ENCODE measurements at places on chromosomes 6 and 20. TPM values are rescaled to one million over a fixed set of nuclear protein-coding genes. Genes with fewer than 3 reads are reported as not detected.

The BMP7 gene
- not detected for total RNA-seq

The VGLL2 gene
- total RNA-seq, result not detected

The PDYN gene
- not detected for total RNA-seq

The PMEPA1 gene
- 86.0 TPM for total RNA-seq

The HLA-DRA gene
- not detected for total RNA-seq

The ADGRG6 gene
- 21.7 TPM for total RNA-seq

Measured in tracheal epithelial cell (primary cell).